ENCODE measurements at places on chromosomes 1 and 21.

GRCh38 chr1:2379733-2380404 lies 11.5 kb downstream of the MORN1 start:
- DNase-seq = no peak

GRCh38 chr1:19596065-19596713 lies 47.9 kb upstream of the NBL1 start:
- DNase-seq = no peak

DNA sequence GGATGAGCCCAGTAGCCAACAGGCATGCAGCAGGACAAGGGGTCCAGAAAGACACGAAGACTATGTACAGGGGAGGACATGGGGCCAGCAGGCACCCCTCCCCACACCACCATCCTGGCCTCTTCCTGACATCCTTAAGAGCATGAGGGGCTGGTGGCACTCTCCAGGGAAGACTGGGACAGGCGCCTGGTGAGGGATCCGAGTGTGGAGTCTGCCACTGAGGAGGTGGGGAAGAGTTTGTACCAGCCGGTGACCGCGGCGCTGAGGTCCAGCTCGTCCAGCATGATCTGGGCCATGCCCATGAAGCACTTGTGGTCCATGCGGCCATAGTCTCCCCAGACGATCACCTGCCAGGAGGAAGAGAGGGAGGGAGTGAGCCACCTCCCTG lies 39.1 kb downstream of the RIMS3 start:
- DNase-seq = no peak

- no peak for DNase-seq
These were observed 194.6 kb downstream of the TNR start for GRCh38 chr1:175548774-175549173.

DNA sequence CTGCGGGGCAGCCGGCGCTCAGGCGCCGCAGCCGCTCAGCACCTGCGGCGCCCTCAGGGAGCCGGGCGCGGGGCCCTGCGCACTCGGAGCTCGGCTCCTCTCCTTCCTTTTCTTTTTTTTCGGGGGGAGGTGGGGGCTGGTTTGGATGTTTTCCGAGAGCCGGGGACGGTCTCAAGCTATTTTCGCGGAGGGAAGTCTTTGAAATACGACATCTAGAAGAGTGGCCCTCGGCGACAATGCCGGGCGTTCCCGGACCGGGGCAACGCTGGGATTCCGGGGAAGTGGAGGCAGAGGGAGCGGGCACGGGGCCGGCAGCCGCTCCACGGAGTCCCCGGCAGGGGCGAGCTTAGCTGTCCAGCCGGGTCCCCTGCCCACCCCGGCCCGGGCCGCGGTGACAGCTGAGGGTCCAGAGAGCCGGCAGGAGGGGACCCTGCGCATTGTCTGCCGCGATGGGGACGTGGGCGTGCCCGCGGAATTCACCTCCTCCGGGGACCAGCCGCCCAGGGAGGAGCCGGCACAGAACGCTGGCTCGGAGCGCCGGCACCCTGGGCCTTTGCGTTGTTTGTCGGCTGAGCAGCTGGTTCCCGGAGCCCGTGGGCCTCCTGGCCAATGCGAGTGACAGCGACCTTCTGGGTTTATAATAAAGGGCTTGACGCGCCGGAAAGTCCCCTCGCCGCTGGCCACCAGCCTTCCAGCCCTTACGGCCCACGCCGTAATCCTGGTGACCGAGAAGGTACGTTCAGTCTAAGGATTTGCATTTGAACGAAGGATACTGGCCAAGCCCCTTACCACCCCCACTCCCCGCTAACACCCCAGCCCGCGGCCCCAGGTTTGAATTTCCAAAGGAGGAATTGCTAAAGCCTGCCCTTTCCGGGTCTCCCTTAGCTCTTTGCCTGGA lies 582 bp downstream of the SLC37A1 start:
- DNase-seq = no peak

GRCh38 chr1:203807196-203807595 lies 11.8 kb downstream of the ZBED6 start:
- DNase-seq = peak; percentile 69

GRCh38 chr1:12340544-12340930 lies 110.7 kb downstream of the VPS13D start:
- DNase-seq = no peak

DNA sequence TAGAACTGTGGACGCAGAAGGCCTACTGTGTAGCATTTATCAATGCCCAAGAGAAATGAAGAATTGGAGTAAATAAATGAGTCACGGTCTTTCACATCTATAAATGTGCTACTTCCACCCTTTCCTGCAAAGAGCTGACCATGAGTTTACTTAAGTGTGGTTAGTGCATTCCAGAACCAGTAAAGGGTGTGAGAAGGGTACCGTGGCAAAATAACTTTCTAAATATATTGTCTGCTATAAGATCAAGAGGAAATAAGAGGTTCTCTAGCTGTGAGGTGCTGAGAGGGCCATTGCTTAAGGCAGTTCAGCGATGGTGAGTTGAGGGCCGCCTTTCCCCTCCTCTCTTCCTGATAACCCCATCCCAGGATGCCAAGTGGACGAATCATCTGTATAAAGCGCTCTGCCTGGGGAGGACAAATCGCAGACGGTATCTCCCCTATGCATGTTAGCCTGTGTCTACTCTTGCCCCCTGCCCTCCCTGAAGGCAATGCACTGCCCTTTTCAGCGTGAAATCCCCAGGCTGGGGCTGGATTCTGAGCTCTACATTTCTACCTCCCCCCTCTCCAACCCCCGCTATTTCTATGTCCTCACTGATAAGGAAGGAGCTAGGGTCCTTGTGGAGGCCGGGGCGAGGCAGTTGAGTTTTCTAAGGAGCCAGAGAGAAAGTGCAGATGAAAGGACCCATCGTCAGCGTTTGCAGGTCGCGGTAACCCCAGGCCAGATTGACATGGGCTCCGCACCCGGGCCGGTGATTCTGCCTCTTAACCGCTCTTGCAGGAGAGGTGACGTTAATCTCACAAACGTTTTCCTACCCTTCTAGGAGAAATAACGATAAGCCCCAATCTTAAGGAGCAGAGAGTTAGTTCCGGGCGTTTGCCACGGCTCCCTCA lies 1.5 kb upstream of the NCAM2 start:
- peak; percentile 44 for DNase-seq

- DNase-seq = no peak
These were observed 4.7 kb upstream of the ZNF496 start for GRCh38 chr1:247336390-247336789.

GRCh38 chr1:164937291-164937690 lies 378.3 kb downstream of the PBX1 start:
- no peak for DNase-seq

DNA sequence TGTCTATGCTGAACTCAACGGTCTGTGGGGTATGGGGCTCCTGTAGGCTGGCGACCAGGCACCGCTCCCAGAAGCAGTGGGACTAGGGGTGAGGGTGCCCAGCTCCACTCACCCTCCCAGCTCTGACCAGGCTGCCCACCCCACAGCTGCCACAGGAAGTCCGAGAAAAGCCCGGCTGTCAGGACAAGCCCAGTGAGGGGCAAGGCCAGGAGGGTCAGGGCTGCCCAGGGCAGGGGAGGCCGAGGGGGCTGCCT lies 3.5 kb upstream of the TMEM52 start:
- no peak for DNase-seq

DNA sequence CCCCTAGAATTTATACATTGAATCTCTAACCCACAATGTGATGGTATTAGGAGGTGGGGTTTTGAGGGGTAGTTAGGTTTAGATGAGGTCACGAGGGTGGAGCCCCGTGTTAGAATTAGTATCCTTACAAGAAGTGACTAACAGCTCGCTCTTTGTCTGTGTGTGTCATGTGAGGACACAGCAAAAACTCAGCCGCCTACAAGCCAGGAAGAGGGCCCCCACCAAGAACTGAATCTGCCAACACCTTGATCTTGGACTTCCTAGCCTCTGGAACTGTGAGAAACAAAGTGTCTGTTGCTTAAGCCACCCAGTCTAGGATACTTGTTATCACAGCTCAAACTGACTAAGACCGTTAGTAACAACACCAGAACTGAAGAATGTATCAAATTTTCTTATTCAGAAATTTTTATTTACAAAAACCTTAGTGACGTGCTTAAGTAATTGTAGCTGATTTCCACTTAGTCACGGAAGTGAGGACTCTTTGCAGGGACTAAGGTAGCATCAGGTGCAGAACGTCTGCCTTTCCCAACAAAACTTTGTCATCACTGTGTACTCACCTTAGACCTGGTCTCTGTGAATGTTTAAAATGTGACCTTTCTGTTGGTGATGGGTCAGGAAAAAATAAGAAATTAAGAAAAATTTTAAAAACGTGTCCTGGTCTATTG lies 24.5 kb upstream of the LRRC8C start:
- peak; percentile 14 for DNase-seq

GRCh38 chr1:198270273-198270828 lies 113.6 kb downstream of the NEK7 start:
- DNase-seq = no peak

DNA sequence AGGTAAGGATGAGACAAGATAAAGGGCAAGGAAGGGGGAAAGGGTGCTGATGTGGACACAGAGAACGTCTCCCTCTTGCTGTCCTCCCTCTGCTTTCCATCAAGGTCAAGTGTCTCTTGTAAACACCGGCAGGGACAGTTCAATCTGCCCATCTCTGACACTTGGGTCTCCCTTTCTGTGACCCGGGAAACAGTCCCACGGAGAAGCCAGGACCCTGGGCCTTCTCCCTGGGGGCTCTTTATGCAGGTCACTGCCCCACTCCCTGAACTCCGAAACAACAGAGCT lies 254.3 kb downstream of the LTN1 start:
- no peak for DNase-seq

DNA sequence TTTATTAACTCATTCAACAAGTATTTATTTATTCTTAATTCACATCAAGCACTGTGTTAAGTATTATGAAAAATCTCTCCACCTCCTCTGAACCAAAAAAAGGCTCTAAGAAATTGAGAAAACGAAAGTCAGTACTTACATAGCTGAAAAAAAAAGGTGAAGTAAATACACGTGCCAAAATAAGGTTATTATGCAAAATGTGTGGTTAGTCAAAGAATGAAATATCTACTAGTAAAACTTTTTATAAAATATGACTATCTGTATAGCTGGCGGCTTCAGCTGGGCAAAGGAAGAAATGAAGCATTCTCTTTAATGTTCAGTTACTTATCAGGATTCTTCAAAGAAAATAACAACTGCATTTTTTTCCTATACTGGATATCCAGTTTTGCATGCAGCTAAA lies 35.5 kb upstream of the ASPM start:
- DNase-seq = no peak

GRCh38 chr1:154182344-154183045 lies 9.4 kb downstream of the TPM3 start:
- DNase-seq = peak; percentile 65

DNA sequence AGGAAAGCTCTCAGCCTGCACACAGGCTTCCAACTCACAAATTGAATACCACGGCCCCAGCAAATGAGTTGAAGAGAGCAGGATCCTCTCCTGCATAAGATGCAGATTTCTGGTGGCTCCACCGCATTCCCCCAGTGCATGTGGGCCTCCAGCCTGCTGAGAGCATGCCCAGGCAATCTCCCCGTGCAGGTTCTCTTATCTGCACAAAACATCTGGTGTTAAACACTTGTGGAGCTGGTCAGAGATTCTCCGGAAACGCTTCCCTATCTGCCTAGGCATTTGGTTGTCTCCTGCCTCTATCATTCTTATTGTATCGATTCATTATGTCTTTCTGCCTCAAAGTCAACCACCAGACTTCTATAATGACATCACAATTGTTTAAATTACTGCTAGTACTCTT lies 1349.0 kb upstream of the B3GALT2 start:
- peak; percentile 35 for DNase-seq

GRCh38 chr1:233627823-233628222 lies 13.9 kb downstream of the KCNK1 start:
- no peak for DNase-seq

DNA sequence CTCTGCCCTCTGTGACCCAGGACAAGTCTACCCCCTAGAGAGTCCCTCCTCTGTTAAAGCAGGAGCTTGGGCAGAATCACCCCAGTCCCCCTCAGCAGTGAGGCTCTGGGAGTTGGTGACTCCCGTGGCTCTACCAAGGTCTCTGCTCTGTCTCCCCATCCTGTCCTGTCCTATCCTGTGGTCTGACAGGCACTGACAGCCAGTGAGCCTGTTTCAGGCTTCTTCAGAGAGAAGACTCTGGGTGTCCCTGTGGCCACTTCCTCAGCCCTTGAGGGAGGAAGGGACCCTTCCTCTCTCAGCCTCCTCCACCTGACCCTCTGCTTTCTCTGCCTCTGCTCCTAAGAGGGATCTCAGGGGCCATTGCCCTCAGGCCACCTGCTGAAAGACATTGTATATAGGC lies 148.7 kb downstream of the FCRL5 start:
- no peak for DNase-seq

DNA sequence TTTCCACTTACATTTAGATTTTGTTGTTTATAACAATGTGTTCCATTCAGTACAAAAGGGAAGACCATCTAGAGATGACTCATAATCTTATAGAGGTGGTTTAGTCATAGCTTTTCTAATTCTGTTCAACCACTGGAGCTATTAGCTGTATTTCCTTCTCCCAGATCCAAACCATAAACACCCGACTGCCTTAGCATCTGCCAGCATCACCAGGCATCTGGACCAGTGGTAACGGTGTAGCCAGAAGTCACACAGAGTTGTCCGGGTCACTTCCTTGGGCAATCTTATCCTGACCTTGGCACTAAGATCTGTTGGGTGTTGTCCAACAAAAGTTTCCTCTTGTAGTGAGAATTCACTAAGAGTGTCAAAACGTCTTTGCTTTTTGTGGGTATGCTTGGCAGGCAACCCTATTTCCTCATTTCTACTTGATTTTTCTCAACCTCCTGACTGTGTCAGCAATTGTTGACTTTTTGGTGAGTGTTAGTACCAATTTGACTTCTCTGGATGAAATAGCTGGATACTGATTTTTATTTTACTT lies 372.1 kb upstream of the B3GALT2 start:
- DNase-seq = peak; percentile 79

DNA sequence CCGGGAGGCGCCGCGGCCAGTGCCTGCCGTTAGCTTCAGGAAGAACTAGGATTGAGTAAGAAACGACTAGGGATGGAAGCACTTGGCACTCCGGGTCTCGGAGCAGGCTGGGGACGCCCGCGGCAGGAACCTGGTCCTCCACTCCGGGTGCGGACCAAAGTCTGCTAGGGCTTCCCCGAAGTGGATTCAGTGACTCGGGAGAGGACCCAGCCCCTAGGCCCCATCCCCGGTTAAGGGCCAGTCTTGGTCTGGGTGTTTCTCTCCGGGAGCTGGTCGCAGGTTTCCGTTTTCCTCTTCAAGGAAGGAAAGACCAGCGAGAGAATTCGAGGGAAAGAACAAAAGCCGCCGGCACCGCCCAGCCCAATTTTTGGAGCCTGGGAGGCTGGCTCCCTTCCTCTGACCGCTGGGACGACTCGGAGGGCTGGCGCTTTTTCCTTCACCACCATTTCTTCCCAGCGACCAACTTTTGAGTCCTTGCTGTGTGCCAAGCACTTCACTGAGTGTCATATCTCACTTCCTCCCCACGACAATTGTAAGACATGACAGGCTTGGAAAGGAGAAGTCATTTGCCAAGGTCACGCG lies 16.8 kb upstream of the STMN1 start:
- no peak for DNase-seq

- no peak for DNase-seq
These were observed 37.5 kb downstream of the LGR6 start for GRCh38 chr1:202230939-202231645.
